ENCODE measurements at places on chromosomes 1 and 21.

GRCh38 chr1:161176468-161177111 is 717 bp downstream of the B4GALT3 start:
- DNase-seq: no peak

DNA sequence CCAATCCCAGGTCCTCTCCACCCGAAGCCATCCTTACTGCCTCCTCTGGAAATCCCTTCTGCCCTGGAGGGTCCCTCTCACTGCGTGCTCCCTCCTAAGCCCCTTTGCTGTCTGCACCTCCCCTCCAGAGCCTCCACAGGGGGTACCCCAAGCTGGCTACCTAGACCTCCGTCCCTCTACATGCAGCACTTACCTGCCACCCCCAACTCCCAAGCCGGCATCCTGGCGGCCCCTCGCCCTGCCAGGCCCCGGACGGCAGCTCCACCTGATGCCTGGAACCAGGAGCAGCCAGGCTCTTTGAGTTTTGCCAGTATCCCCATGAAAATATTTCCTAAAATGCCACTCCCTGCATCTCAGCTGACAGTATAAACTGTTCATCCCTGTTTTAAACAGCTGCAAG is 4.1 kb downstream of the PRDM15 start:
- DNase-seq: no peak

- DNase-seq: no peak
Measured at GRCh38 chr1:13775916-13776315, 75.9 kb downstream of the PRDM2 start.

DNA sequence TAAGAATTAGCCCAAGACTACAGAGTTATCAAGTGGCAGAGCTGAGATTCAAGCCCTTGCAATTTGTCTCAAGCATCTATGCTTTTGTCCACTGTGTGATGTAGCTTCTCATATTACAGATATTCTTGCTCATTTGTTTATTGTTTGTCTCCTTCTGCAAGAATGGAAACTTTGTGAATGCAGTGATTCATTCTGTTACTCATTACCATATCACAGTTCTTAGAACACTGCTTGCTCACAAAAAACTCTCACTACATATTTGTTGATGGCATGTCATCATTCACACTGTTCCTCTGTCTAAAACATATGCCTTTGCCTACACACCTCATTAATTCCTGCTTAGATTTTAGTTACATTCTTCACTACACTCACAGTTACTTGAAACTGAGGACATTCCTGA is 1198.9 kb downstream of the PLA2G4A start:
- DNase-seq: no peak

GRCh38 chr1:41913014-41913413 is 5.7 kb downstream of the HIVEP3 start:
- DNase-seq: no peak

DNA sequence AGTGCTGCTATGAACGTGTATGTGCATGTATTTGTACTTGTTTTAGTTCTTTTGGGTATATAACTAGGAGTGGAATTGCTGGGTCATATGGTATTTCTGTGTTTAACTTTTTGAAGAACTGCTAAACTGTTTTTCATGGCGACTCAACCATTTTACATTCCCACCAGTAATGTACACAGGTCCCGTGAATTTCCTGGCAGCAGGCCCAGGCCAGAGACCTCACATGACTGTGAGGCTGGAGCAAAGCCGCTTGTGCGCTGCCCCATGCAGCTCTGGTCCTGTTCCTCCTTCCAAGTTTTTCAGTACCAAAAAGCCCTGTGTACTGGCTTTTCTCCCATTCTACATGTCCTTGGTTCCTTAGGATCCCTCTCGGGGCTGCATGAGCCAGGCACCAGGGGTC is 29.6 kb downstream of the ACOT11 start:
- no peak for DNase-seq

DNA sequence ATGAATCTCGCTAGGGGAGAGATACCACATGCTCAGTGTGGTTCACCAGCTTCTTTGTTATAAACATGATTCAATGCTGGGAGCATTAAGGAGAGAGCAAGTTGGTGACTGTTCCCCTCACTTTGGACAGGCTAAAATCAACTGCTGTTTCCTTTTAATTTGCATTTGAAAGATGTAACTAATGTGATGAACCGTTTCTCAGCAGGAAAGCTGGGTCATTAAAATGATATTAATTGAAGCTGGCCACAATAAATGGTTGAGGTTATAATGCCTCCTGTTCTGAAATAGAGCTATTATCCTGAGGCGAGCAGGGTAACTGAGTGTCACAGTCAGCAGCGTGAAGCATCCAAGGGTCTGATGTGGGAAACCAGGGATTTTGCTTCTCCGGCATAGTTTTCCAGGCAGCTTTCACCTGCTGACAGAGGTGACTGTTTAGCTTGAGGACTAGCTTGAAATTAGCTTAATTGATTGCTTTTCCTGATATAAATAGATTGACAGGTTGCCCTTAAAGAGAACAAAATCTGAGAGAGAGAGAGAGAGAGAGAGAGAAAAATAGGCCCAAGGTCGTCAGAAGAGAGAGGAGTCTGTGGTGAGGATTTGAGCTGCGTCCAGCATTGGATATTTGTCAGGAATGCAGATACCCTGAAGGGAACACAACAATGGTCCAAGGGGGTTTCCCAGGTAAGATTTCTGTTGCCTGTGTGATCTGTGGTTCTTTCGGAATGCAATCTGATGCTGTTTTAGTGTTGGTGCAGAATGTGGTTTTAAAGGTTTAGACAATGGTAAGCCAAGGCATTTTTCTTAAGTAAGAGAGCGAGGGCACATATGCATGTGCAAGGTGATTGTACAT is 209.7 kb downstream of the PATJ start:
- no peak for DNase-seq

GRCh38 chr1:185046668-185047067 is 1.3 kb downstream of the RNF2 start:
- DNase-seq: no peak

DNA sequence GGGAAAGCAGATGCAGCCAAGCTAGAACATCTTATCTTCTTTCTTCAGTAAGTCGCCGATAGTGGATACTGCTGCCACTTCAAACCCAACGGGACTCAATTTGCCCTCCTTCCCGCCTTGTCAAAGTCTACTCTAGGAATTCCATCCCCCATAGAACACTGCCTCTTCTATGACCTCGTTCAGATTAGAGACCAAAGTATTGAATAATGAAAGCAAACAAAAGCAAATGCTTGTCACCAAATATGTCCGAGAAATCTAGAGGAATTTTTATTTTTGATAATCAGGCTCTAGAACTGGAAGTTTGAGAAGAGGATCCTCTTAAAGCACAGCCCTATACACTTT is 853 bp upstream of the RRAGC start:
- no peak for DNase-seq

- DNase-seq: no peak
Measured at GRCh38 chr1:38334930-38335592, 288.5 kb upstream of the POU3F1 start.

GRCh38 chr1:241747992-241748391 is 95.9 kb downstream of the WDR64 start:
- no peak for DNase-seq

GRCh38 chr1:61116421-61116820 is 34.1 kb downstream of the NFIA start:
- DNase-seq: no peak

GRCh38 chr1:172084876-172085275 is 243.6 kb downstream of the DNM3 start:
- DNase-seq: no peak

- no peak for DNase-seq
Measured at GRCh38 chr21:38858026-38858811, 52.5 kb downstream of the ETS2 start.

DNA sequence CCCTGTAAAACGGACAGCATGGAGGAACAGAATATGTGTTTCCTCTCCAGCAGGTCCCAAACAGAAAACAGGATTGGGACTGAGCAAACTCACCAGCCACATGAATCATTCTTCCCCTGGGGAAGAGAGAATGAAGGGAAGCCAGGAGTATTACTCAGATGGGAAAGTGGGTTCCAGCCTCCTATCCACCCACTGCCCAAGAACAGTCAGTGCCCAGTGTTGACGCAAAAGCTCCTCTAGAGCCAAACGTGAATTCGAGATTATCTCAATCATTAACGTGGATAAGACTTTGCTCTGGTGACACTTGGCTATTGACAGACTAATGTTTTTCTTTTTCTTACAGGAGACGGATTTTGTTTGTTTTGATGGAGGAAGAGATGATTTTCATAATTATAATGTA is 9.3 kb downstream of the MIA3 start:
- DNase-seq: no peak

GRCh38 chr1:117167402-117167801 is 43.3 kb downstream of the VTCN1 start:
- DNase-seq: no peak

DNA sequence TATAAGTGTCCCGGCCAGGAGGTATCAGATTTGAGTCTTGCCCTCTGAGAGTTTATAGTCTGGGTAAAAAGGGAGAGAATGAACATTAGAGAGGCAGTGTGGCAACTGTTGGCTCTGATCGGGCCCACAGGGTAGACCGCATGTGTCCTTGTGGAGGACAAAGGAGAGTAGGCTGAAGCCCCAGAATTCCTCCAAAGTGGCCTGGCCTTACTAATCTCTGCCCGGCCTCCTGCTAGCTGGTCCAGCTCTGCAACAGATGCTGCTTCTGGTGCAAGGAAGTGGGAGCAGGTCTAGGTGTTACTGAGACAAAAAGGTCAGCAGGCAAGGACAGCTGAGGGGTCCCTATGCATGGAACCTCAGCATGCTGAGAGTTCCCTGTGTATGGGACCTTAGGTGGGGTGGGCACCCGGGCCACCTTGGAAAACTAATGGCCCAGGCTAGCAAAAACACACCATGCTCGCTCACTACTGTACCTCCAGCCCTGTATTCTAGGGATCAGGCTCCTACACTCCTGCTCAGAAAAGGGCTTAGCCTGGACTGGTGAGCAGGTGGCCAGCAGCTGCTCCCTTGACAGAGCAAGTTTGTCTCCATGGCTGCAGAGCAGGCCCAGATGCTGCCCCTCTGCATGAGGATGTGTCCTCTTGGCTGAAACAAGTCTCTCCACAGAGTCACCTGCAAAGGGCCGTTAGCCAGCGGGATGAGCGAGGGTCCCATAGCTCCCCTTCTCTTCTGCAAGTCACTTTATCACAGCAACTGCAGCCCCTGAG is 30.3 kb upstream of the RGS16 start:
- no peak for DNase-seq

DNA sequence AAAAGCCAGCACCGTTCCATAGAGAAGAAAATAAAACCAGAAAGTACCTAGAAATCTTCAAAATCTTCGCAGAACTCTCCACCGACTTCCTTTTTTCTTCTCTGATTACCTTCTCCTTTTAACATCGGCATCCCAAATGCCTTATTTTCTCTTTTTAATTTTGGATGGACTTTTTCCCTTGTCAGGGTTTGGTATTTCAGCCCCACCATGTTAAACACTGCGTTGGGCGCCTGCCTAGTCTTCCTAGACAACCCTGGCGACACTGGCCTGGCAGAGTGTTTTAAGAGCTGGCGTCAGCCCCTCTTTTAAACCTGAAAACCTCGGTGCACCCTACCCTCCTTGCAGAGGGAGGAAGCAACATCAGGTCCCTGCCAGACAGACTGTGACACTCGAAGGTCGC is 66.0 kb upstream of the EFHD2 start:
- DNase-seq: no peak

DNA sequence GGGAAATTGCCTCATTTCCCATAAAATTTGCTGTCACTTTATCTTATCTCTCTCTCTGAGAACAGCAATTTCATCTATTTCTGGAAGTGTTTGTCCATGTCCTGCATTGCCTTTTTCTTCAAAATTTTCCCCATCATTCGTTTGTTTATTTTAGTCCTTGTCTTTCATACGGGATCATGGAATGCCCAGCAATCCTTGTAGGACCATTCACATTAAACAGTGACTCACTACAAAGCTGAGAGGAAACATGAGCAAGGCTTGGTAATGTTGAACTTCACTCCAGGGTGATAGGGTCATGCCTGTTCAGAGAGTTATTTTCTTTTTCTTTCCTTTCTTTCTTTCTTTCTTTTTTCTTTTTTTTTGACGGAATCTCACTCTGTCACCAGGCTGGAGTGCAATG is 32.2 kb upstream of the HNRNPU start:
- DNase-seq: no peak

- DNase-seq: no peak
Measured at GRCh38 chr21:21682172-21682571, 684.0 kb downstream of the NCAM2 start.

GRCh38 chr1:12368646-12369045 is 138.8 kb downstream of the VPS13D start:
- DNase-seq: no peak

DNA sequence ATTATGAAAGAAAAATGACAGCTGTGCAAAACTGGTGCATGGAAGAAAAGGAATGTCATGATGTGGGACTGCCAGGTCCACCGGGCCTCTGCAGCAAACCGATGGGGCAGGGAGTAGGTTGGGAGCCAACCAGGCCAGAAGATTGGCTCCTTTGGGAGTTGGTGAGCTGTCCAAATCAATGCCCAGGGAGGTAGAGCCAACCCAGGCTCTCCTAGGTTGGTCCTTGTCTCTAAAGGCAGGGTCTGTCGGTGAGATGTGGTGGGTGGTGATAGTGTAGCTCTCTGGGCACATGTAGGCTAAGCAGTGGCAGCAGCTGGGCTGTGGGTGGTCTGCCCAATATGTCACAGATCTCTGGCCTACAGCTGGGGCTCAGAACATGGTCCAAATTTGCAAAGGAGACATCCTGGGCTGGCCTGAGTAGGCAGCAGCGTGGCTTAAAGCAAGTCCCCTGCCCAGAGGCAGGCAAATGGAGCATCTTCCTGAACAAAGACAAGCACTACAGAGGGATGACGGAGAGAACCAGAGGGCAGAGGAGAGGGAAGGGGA is 61.2 kb upstream of the PRDX6 start:
- DNase-seq: no peak

GRCh38 chr1:26941311-26941710 is 19.0 kb downstream of the KDF1 start:
- no peak for DNase-seq

- DNase-seq: no peak
Measured at GRCh38 chr1:245212221-245212710, 57.5 kb downstream of the KIF26B start.

GRCh38 chr21:14124266-14124665 is 86.5 kb downstream of the LIPI start:
- no peak for DNase-seq

GRCh38 chr21:25559746-25560145 is 47.5 kb downstream of the MRPL39 start:
- DNase-seq: no peak

GRCh38 chr1:116954440-116954839 is 44.7 kb downstream of the PTGFRN start:
- no peak for DNase-seq

GRCh38 chr1:45205910-45206721 is at the start of gene ZSWIM5:
Gene ZSWIM5, minus strand, starts transcription at chr1:45206605. Its CDS starts 255 bp downstream, at chr1:45206350.
- peak; percentile 24 for DNase-seq

DNA sequence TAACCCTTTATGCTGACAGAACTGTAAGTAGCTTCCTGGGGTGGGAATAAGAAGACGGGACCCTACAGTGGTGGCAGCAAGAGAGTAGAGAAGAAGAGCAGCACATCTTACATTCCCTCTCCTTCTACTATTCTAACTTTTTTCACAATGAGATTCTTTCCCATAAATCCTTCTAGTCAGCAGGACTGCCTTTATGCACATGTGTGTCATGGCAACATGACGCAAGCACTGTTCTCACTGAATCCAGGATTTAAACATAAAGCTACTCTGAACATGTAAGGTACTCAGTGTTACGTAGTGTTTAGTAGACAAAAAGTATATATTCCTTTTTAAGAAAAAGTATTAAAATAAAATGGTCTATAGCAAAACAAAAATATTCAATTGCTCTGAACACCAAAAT is 309.7 kb upstream of the LYPLAL1 start:
- no peak for DNase-seq

Data from stimulated activated CD8-positive, alpha-beta memory T cell treated with anti-CD3 and anti-CD28 coated beads, Interleukin-12 subunit alpha, Interleukin-12 subunit beta, amount 100 ng/mL, for 1 hour (primary cell).